ENCODE measurements at places on chromosomes 7 and 10. TPM values are rescaled to one million over a fixed set of nuclear protein-coding genes. Genes with fewer than 3 reads are reported as not detected.

DNA sequence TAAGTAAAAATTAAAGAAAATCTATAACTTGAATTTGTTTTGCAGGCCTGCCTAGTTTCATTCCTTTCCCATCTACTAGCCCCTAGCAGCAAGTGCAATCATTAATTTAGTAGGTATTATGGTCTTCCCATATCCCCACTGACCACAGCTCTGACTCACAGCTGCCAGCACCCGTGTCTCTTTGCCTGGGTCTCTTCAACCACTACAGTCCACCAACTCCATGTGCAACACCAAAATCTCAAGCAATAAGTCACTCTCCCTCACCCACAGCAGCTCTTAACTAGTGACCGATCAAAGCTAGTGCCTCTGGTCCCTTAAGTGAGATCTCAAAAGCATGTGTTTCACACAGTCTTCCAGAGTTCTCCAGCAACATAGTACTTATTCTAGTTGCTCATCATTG lies 26.0 kb upstream of the THSD7A start:
- H3K36me3 ChIP-seq = no peaks in the 10 kb centered on the region
- no peaks in the 10 kb centered on the region for H3K27me3 ChIP-seq
- H3K27ac ChIP-seq = no peak overlapping the region
- DNase-seq = no peak
- no peak overlapping the region for H3K4me3 ChIP-seq

DNA sequence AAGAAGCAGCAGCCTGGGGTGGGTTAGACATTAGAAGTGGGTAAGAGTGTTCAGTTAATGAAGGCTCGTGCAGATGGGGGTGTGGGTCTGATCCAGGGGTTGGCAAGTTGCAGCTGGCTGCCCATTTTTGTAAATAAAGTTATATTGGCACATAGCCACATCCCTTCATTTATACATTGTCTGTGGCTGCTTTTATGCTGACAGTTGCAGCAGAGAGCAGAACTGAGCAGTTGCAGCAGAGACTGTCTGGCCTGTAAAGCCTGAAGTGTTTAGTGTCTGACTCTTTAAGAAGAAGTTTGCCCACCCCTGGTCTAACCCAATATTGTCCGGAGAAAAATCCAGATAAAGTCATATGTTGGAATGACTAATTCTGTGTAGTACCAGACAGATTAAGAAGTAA lies 38.1 kb downstream of the GLRX3 start:
- no peak overlapping the region for H3K27ac ChIP-seq
- DNase-seq = no peak
- no peaks in the 10 kb centered on the region for H3K4me1 ChIP-seq
- no peak overlapping the region for H3K4me3 ChIP-seq
- no peaks in the 10 kb centered on the region for H3K27me3 ChIP-seq
- peaks cover 2% of the 10 kb centered on the region for H3K36me3 ChIP-seq

DNA sequence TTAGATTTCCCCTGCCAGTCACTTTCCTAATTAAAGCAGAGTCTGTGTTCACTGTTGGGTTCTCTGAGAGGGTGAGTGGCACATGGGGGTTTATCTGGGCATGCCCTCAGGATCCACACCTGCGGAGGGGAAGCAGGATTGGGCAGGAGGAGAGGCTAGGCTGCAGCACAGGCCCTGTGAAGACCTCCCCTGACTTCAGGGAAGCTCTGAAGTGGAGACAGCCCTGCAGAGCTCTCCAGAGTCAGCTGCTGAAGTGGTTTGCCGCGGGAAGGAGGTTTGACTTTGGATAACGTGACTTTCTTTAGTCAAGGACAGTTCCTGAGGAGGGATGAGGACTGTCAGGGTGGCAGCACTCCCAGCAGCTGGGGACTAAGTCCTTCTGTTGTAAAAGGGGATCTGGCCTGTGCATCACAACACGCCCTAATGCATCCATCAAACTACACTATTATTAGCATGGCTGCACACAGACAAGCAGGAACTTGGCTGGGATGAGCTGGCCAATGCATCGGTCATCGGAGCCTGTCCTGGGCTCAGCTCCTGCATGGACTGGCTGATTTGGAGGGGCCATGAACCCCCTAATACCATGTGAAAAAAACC lies 50.9 kb upstream of the LEP start:
- no peak overlapping the region for H3K27ac ChIP-seq
- no peak for DNase-seq
- no peak overlapping the region for H3K4me3 ChIP-seq
- H3K36me3 ChIP-seq = no peaks in the 10 kb centered on the region

GRCh38 chr10:74164716-74165529 lies 13.9 kb downstream of the ADK start:
- no peak for DNase-seq
- no peak overlapping the region for H3K27ac ChIP-seq
- H3K4me3 ChIP-seq = no peak overlapping the region
- no peaks in the 10 kb centered on the region for H3K27me3 ChIP-seq

- H3K27ac ChIP-seq = no peak overlapping the region
- peaks cover 24% of the 10 kb centered on the region for H3K27me3 ChIP-seq
- DNase-seq = no peak
These were observed 19.5 kb downstream of the KCNH2 start for GRCh38 chr7:150958597-150958996.

DNA sequence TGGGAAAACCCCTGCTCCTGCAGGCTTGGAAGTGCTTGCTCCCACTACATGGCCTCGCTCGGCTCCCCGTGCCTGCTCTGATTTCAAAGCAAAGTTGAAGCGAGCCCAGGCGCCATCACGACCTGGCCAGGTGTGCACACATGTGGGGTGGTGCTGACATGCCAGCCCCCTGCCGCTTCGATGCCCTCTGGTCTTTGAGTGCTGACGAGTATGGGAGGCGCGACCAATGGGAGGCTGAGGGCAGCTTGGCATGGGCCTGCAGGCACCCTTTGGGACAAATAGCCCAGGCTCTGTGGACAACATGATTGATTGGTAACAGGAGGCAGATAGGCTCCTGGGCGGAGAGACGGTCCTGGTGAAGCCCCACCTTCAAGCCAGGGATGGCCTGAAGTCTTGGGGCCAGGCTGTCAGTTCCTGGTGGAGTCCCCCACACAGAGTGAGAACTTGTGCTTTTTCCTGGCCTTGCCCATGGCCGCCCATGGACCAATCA lies 252.4 kb upstream of the SEMA3A start:
- H3K4me3 ChIP-seq = no peak overlapping the region
- no peaks in the 10 kb centered on the region for H3K36me3 ChIP-seq
- no peaks in the 10 kb centered on the region for H3K27me3 ChIP-seq
- peak; percentile 33 for DNase-seq

GRCh38 chr10:26481914-26482550 lies 43.9 kb downstream of the APBB1IP start:
- no peaks in the 10 kb centered on the region for H3K4me1 ChIP-seq
- H3K27me3 ChIP-seq = no peaks in the 10 kb centered on the region
- H3K4me3 ChIP-seq = no peak overlapping the region
- H3K36me3 ChIP-seq = no peaks in the 10 kb centered on the region
- no peak overlapping the region for H3K27ac ChIP-seq
- DNase-seq = no peak

- no peaks in the 10 kb centered on the region for H3K4me1 ChIP-seq
- no peaks in the 10 kb centered on the region for H3K27me3 ChIP-seq
- H3K27ac ChIP-seq = no peak overlapping the region
- no peak for DNase-seq
These were observed 53.7 kb upstream of the GNAT3 start for GRCh38 chr7:80565554-80565953.

GRCh38 chr7:151387161-151388006 lies 22.5 kb downstream of the WDR86 start:
- H3K4me3 ChIP-seq = no peak overlapping the region
- DNase-seq = peak; percentile 46
- H3K27ac ChIP-seq = no peak overlapping the region
- H3K27me3 ChIP-seq = no peaks in the 10 kb centered on the region

GRCh38 chr7:103988468-103989199 lies 824 bp downstream of the RELN start:
- peaks cover 62% of the 10 kb centered on the region for H3K27me3 ChIP-seq
- H3K4me1 ChIP-seq = no peaks in the 10 kb centered on the region
- no peak overlapping the region for H3K27ac ChIP-seq
- DNase-seq = no peak

DNA sequence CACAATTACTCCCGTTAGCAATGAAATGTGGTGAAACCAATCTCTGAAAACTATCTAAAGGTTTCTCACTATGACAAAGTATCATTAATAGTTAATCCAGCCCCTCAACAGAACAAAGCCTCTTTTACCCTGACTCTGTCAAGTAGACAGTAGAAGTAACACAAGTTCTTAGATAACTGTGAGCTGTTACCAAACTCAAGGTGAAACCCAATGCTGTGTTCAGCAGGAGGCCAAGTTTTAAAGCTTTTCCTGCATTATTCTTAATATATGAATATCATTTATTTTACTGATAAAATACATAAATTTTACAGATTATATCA lies 109.1 kb downstream of the SRPK2 start:
- no peak for DNase-seq
- no peaks in the 10 kb centered on the region for H3K27me3 ChIP-seq
- no peak overlapping the region for H3K27ac ChIP-seq
- no peaks in the 10 kb centered on the region for H3K36me3 ChIP-seq

- no peaks in the 10 kb centered on the region for H3K27me3 ChIP-seq
- H3K27ac ChIP-seq = peak overlapping the region; percentile 72
- peaks cover 81% of the 10 kb centered on the region for H3K4me1 ChIP-seq
- H3K36me3 ChIP-seq = peaks cover 43% of the 10 kb centered on the region
- no peak overlapping the region for H3K4me3 ChIP-seq
These were observed 28.1 kb downstream of the YWHAG start for GRCh38 chr7:76330673-76331072.

- H3K4me1 ChIP-seq = no peaks in the 10 kb centered on the region
- H3K36me3 ChIP-seq = no peaks in the 10 kb centered on the region
- H3K4me3 ChIP-seq = no peak overlapping the region
- no peaks in the 10 kb centered on the region for H3K27me3 ChIP-seq
- H3K27ac ChIP-seq = no peak overlapping the region
These were observed 68.7 kb downstream of the GTF2IRD1 start for GRCh38 chr7:74522281-74522905.

DNA sequence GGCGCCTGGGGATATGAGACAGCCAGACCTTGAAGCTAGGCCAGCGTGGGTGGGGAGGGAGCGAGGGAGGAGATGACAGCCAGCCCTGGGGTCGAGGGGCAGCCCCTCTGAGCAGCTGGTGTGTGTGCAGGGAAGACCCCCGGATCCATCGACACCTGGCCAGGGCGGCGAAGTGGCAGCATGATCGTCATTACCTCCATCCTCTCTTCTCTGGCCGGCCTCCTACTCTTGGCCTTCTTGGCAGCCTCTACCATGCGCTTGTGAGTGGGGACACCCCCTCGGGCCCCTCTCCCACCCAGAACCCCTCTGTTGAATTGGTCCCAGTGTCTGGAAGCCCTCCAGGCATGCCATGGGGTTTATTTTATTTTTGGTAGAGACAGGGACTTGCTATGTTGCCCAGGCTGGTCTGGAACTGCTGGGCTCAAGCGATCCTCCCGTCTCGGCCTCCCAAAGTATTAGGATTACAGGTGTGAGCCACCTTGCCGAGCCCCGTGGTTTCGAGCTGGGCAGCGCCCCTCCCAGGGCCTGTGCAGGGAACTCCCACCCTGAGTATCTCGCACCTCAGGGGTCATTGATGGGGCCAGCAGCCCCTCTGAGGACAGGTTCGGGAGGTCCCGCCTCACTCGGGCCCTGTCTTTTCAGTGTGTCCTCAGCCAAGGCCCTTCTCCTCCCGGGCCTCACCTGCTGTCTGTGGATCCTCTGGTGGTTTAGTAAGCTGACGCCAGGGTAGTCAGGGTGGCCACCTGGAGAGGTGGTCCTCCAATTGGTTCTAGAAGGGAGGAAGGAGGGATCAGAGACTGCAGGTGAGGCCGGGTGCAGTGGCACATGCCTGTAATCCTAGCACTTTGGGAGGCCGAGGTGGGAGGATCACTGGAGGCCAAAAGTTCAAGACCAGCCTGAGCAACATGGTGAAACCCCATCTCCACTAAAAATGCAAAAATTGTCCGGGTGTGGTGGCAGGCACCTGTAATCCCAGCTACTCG lies 3.8 kb downstream of the UPK3B start:
- H3K4me1 ChIP-seq = no peaks in the 10 kb centered on the region
- H3K36me3 ChIP-seq = no peaks in the 10 kb centered on the region
- H3K4me3 ChIP-seq = no peak overlapping the region
- no peak overlapping the region for H3K27ac ChIP-seq

DNA sequence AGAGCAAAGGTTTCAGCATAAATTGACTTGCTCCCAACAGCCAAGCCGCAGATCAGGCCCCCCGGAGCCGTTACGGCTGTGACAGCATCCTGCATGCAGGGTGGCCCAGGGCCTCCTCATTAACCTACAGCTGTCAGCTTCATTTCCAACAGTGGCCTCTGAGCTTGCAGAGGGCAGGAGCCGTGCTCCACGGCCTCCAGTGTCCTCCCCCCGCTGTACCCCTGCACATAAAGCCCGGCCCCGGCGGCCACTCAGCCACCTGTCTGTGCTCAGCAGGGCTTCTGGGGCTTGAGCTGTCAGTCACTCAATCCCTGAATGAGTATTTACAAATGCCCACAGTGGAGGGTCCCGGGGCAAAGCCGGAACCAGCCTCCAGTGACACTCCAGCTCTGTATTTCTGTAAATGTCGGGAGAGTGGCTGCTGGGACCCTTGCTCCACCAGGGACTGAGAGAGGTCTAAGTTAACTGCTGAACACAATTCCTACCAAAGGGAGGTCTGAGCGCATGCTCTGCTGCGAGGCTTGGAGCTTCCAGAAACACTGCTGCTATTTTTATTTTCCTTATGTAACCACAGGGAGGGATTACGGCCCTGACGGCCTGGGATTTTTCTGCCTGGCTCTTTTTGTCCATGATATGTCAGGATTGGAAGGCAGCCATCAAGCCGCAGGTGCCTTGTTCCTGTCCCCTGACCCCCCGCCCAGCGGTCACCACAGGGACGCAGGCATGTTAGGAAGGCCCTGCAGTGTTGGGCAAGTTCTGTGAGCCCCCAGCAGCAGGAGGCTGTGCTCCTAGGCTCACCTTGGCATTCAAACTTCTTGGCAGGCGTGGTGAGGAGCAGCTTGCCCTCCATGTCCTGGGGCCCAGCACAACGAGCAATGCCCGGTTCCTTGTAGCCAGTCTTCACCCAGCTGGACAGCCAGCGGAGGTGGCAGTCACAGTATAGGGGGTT lies 165.0 kb downstream of the SLIT1 start:
- peaks cover 34% of the 10 kb centered on the region for H3K4me1 ChIP-seq
- H3K4me3 ChIP-seq = peak overlapping the region; percentile 37
- no peaks in the 10 kb centered on the region for H3K36me3 ChIP-seq
- H3K27me3 ChIP-seq = no peaks in the 10 kb centered on the region

- no peak overlapping the region for H3K4me3 ChIP-seq
- H3K27me3 ChIP-seq = no peaks in the 10 kb centered on the region
- no peak for DNase-seq
These were observed 159.8 kb downstream of the DNAJB6 start for GRCh38 chr7:157496416-157497275.

GRCh38 chr7:70183278-70183677 lies 585.0 kb downstream of the AUTS2 start:
- H3K27ac ChIP-seq = no peak overlapping the region
- no peaks in the 10 kb centered on the region for H3K4me1 ChIP-seq
- no peaks in the 10 kb centered on the region for H3K36me3 ChIP-seq

GRCh38 chr10:128275388-128276177 lies 149.4 kb upstream of the MKI67 start:
- no peaks in the 10 kb centered on the region for H3K36me3 ChIP-seq
- H3K4me1 ChIP-seq = no peaks in the 10 kb centered on the region
- no peak overlapping the region for H3K4me3 ChIP-seq
- no peaks in the 10 kb centered on the region for H3K27me3 ChIP-seq
- no peak for DNase-seq

Gene IGF2BP3
- total RNA-seq = 0.34 TPM

Gene STEAP4
- 20.3 TPM for total RNA-seq

Gene NPC1L1
- total RNA-seq = 0.24 TPM

Gene CYP2E1
- total RNA-seq = 3.0 TPM

Gene LRIT1
- total RNA-seq = not detected

Gene ADCYAP1R1
- total RNA-seq = 6.6 TPM

Gene OGDHL
- total RNA-seq = 0.32 TPM

Data from psoas muscle (tissue), 8 donors.